ENCODE measurements at places on chromosomes 5 and 9.
A peak's percentile ranks its signal among the peaks of the same experiment; 100 is the strongest.

GRCh38 chr9:81829195-81829882 is 98.9 kb upstream of the SPATA31D4 start:
- DNase-seq, result no peak

GRCh38 chr9:7613931-7614330 is 185.6 kb downstream of the DMAC1 start:
- no peak for DNase-seq

DNA sequence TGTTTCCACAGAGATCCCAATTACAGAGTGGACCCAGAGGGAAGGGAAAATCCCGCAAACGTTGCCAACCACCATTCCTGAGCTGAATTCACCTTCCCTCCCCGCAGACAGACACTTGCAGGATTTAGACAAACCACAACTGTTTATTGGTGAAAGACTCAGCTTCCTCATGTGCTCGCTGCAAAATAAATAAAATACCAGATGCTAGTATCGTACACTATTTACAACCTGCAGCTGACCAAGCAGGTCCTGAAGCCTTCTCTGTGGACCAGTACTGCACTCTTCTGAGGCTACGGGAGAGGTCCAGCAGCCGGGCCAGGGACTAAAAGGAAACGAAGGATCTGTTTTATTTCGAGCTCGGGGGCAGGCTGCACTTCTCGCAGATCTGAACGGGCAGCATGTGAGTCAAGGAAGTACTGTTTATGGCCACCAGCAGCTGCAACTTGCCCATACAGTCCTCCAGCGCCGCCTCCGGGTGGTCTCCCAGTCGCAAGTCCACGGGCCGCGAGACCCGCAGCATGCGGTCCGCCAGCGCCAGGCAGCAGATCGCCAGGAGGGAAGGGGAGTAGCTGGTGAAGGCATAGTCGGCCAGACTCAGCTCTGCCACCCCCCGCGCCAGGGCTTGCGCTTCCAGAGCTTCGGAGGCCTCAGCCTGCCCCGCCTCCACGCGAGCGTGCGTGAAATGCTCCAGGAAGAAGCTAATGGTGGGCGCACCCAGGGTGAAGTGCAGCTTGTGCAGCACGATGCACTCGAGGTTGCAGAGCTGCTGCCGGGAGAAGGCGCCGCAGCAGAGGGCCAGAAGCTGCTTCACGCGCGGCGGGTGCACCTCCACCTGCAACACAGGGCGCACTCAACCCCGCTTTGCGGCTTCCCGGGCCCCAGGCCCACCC is 2.1 kb downstream of the CCNO start:
- no peak for DNase-seq

- DNase-seq, result peak; percentile 75
Observed at GRCh38 chr5:72248410-72248981, 71.5 kb downstream of the MRPS27 start.

- DNase-seq, result peak; percentile 13
Observed at GRCh38 chr9:115369322-115369957, 251.5 kb upstream of the TNC start.

GRCh38 chr5:33937707-33938506 is 1.7 kb downstream of the RXFP3 start:
- no peak for DNase-seq

- no peak for DNase-seq
Observed at GRCh38 chr5:102018690-102019089, 277.4 kb downstream of the SLCO4C1 start.

DNA sequence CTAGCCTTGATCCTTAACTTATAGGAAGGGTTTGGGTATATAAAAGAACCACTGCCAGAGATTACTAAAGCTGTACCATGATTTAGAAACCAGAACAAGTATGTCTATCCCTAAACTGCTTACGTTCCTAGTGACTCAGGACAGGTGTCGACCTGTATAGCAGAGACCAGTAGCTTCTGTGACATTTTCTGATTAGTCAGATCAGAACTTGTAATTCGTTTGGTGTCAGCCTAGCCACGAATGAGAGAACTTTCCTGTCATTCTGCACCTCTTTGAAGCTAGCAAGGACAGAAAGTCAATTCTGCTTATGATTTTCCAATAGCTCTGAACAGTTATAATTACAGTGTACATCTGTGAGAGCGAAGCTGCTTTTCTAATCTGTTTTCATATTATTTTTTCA is 39.5 kb downstream of the PRKACG start:
- DNase-seq, result no peak
